ENCODE measurements at places on chromosomes 6 and 20.

DNA sequence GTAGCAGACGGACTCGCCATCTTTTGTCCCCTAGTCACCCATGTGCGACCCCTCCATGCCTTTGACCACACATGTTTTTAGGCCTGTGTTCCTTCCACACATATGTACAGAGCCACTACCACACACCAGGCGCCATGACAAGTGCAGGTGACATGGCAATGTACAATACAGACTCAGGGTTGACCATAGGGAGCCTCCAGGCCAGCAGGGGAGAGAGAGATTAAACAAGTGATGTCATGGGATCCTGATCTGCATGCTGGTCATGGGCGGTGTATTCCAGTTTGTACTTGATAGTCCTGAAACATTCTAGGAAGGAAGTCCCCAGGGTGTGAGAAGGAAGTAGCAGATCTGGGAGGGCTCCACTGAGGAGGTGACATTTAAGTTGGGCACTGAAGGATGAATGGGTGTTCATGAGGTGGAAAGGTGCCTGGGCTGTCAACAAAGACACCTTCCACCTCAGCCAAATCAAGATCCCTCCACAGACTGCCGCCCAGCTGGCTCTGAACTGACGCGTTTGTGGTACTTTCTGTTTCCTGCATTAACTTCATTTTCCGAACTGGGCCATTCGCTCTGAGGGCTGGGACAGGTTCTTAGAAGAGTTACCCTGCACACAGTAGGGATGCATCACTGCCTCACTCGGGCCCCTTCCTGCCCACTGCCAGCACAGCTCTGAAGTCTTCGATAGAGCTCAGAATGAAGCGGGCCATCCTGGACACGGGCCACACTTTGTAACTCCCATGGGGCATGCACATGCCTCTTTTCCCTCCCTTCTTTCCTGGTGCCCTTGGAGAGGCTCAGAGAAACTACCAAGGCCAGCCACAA is 94.0 kb downstream of the NOL4L start:
- DNase-seq: no peak

DNA sequence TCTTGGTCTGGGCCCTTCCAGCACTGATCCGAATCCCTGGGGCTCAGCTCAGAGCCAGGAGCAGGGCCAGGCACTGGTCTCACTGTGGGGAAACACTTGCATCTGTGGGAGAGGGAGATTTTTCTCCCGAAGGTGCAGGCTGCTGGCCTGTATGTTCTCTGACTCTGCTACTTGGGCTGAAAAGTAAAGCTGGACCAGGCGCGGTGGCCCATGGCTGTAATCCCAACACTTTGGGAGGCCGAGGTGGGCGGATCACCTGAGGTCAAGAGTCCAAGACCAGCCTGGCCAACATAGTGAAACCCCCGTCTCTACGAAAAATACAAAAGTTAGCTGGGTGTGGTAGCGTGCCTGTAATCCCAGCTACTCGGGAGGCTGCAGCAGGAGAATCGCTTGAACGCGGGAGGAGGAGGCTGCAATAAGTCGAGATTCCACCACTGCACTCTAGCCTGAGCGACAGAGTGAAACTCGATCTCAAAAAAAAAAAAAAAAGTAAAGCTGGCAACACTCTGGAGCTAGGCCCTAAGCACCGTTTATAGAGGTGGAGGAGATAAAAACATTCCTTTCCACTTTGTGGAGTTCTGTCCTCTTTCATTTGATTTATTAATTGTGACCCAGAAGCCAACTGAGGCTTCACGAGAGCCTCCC is 41.7 kb downstream of the JPH2 start:
- DNase-seq: no peak

DNA sequence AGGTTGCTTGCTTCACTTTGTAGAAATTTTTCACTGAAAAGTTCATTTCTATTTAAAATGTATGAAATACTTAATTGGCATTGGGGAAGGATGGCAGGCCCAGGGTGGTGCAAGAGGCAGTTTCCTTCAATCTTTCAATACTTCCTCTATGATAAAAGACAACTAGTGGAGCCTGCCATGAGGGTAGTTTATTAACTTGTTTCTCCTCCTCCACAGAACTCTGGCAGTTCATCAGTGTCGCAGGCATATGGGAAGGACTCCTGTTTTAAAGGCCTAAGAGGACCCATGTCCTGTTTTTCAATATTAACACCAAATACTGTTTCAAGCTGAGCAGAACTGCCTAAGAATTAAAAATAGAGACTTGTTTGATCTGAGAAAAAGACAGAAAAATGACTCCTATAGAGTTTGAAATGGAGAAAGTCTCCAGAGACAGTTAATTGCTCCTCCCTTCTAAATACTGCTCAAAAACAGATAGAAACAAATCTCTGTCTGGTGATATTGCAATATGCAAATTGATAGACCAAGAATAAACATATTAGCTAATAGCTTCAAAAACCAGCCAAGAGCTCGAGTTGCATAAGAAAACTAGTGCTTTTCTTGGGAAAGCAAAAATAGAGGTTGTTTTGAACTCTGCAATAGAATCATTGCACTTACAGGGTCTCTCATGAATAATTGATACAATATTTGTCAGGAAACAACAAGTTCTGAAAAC is 665.7 kb upstream of the SLC35B3 start:
- no peak for DNase-seq

DNA sequence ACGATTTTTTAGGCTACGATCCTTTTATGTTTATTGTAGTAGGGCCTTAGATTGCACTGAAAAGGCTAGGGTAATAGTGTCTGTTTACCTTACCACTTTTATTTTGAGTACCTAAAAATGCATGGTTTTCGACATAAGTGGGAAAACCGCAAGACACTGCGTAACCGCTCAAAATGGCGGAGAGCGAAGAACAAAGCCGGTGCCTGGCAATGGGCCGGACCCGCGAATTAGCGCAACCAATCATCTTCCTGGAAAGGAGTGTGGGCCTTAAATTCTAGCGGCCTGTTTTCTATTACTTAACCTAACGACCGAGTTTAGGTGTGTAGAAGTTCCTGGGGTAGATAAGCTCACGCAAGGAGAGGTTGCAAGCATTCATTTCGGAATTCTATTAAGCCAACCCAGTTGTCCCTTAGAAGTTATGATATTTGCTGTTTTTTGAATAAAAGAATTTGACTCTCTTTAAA is 118.0 kb downstream of the HFE start:
- peak; percentile 77 for DNase-seq

DNA sequence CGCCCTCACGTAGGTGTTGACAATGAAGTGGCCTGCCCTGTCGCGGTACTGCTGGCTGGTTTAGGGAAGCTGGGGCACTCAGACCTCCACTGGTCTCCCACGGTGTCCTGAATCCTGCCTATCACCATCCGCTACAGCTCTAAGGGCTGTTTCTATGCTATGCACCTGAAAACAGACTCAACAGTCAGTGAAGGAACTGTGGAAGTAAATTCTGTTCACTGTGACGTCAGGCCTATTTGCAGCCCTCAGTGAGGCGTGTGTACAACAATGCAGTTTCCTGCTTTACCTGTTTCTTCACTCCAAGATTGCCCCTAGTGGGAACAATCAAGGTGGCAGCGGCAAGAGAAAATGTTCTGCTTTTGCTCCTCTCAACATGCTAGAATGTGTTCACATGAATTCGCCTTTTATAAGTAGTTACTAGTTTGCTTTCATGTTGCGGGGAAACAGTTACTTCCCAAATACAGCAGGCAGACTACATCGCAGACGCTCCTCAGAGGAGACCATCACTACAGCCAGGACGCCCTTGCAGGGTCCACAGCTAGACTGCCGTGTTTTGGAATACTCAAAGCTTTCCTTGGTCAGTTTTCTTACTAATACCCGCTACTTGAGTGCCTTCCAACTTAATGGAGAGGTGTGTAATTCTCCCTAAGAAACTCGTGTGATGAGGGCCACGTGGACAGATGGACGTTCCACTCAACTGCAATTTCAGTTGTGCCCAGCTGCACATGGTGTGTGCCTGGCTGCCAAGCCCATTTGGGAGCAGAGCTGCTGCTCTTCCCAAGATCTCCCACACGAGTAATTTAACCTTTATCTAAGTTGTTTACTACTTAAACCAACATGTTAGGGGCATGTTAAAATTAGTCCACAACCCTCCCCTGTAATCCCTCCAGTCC is 25.4 kb downstream of the DIDO1 start:
- DNase-seq: no peak

- no peak for DNase-seq
Measured at GRCh38 chr6:143279385-143279784, 171.1 kb downstream of the ADAT2 start.

GRCh38 chr20:57748601-57749130 is 38.9 kb upstream of the PMEPA1 start:
- DNase-seq: peak; percentile 72

- DNase-seq: no peak
Measured at GRCh38 chr6:22072949-22073348, 223.9 kb downstream of the PRL start.

Data from pons (tissue), 1 donor.